ENCODE measurements at places on chromosomes 4 and X.

GRCh38 chr4:139622901-139623381 lies 42.7 kb upstream of the MGST2 start:
- DNase-seq: no peak

GRCh38 chr4:102692474-102692873 lies 68.3 kb downstream of the MANBA start:
- DNase-seq: no peak

GRCh38 chrX:94058728-94059382 lies 384.8 kb downstream of the FAM133A start:
- no peak for DNase-seq

- DNase-seq: no peak
These were observed 17.1 kb upstream of the PSAPL1 start for GRCh38 chr4:7451800-7452199.

DNA sequence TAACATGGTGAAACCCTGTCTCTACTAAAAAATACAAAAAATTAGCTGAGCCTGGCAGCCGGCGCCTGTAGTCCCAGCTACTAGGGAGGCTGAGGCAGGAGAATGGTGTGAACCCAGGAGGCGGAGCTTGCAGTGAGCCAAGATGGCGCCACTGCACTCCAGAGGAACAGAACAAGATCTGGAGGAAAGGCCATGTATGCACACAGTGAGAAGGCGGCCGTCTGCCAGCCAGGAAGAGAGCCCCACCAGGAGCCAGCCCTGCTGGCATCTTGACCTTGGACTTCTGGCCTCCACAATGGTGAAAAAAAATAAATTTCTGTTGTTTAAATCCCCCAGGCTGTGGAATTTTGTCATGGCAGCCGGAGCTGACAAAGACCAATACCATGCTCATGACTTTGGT lies 28.2 kb upstream of the MSX1 start:
- no peak for DNase-seq

DNA sequence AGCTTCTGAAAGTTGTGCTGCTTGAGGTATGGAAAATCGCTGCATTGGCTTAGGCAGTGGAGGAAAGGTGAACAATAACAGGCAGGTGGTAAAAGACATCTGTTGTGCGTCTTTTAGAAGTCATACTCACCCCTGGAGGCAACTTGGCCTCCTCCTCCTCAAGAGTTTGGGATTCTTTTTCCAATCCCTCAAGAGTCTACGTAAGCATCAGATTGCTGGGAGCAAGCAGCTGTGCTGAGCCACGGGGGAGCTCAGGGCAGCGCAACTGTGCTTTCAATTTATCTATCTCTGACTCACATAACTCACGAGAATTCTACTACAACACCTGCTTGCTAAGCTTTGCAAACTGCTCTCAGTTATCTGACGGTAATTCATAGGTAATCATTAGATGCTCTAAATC lies 6.4 kb upstream of the RBMX2 start:
- DNase-seq: no peak

- DNase-seq: no peak
These were observed 741 bp downstream of the ANAPC4 start for GRCh38 chr4:25377572-25378436.

DNA sequence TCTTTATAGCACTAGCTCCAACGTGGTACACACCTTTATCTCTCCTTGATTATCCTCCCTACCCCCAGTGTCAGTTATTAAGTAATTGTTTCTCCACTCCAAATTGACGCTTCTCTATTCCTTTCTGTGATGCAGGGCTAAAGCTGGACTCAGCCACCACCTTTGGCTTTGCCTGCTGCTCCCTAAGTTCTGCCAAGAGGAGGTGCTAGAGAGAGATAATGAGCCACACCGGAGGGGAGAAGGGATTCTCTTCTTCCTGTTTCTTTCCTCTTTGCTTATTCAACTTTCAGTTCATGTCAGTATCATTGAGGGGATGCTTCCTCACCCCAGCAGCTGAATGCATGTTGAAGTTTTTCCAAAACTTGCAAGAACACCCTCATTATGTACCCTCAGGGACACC lies 176.5 kb downstream of the GBA3 start:
- DNase-seq: no peak

- no peak for DNase-seq
These were observed 81.9 kb upstream of the HUWE1 start for GRCh38 chrX:53768451-53768850.

GRCh38 chrX:24465532-24465865 lies 413 bp downstream of the PDK3 start:
- DNase-seq: peak; percentile 15

DNA sequence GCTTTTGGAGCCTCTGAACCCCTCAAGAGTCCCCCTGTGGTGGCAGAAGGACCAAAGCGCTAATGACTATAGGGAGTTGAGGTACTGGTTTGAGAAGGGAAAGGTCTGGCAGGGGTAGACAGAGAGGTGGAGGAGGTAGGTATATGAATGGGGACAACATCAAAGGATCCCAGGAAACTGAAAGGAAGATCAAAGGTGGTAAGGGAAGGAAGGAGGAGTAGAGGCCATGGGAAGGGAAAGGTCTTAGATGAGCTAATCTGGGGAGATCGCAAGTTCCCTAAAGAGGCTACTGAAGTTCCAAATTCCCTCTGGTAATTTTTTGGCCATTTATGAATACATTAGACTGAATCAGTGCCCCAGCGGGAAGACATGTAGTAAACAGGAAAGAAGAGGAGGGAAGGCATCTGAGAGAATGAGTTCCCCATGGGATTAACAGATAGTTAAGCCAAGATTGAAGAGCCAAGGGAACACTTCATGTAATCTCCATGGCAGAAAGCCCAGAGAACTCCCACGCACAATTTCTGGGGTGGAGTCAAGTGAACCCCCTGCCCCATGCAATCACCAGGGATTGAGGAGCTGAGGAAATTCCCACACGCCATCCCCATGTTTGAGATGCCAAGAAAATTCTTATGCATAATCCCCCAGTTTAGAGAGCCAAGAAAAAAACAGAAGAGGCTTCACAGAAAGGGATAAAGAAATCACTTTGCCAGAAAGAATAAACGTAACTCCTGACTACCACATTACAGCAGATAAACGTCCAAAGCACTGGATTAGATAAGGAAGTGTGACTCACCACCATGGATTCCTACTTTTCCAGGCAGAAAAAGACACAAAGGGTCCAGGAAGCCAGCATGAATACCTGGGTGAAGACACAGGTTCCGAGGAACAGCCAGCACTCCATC lies 25.8 kb downstream of the ZNF630 start:
- DNase-seq: no peak

GRCh38 chrX:153440556-153441135 lies 5.2 kb downstream of the TREX2 start:
- DNase-seq: no peak

- no peak for DNase-seq
These were observed 127.1 kb downstream of the CFAP299 start for GRCh38 chr4:80462621-80463091.

All from activated naive CD4-positive, alpha-beta T cell treated with anti-CD3 and anti-CD28 coated beads, Interleukin-2, amount 50 U/mL, for 16 hours (primary cell).